ENCODE measurements at places on chromosomes 6 and 20. TPM values are rescaled to one million over a fixed set of nuclear protein-coding genes. Genes with fewer than 3 reads are reported as not detected.

Gene PSORS1C1
- total RNA-seq, result 1.6 TPM

Gene PTPRT
- not detected for total RNA-seq

Gene MYO6
- total RNA-seq, result 15.4 TPM

Gene CLDN20
- not detected for total RNA-seq

Gene BPIFB4
- not detected for total RNA-seq

Gene FRK
- 1.9 TPM for total RNA-seq

Gene ECT2L
- total RNA-seq, result not detected

Gene VGLL2
- not detected for total RNA-seq

Gene ZBTB12
- total RNA-seq, result 2.3 TPM

Gene HCRTR2
- not detected for total RNA-seq

Gene HRH3
- not detected for total RNA-seq

Gene APOM
- 1.2 TPM for total RNA-seq

Gene CFAP206
- total RNA-seq, result not detected

Gene BCAS4
- 10.2 TPM for total RNA-seq

Gene TSHZ2
- total RNA-seq, result 1.1 TPM

Gene COL9A1
- total RNA-seq, result not detected

Gene SLC16A10
- 0.81 TPM for total RNA-seq

Gene MAFB
- 13.8 TPM for total RNA-seq

Gene PAK1IP1
- total RNA-seq, result 18.2 TPM

Gene CTCFL
- not detected for total RNA-seq

Gene TTI1
- total RNA-seq, result 17.0 TPM

Gene MICB
- 12.9 TPM for total RNA-seq

Gene KHDC1L
- 1.1 TPM for total RNA-seq

Gene RAD21L1
- total RNA-seq, result not detected

Gene DZANK1
- total RNA-seq, result 1.1 TPM

Data from hair follicle dermal papilla cell (primary cell).